ENCODE measurements at places on chromosomes 7 and 10.

GRCh38 chr7:126211875-126212274 lies 1040.9 kb downstream of the GRM8 start:
- no peak for DNase-seq

DNA sequence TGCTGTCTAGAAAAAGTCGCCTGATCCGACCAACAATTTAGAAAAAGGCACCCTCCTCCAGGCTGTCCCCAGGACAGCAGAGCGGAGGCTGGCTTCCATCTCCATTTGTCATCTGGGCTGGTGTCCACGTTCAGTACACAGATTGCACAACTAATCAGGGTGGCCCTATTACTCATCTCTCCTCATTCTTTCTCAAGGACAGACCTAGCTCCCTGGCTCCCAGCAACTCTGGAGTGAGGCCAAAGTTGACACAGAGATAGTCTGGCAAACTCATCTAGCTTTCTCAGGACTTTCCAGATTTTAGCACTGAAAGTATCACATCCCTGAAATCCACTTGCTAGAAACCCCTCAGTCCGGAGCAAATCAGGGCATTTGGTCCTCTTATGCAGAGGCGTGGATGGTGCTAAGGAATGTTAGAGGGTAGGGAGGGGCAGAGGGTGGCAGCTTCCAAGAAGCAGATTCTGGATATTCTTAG lies 75.1 kb downstream of the DNAH11 start:
- DNase-seq: no peak

- no peak for DNase-seq
These were observed 41.6 kb upstream of the FHIP2A start for GRCh38 chr10:114779803-114780576.

- DNase-seq: no peak
These were observed 3.4 kb upstream of the IL6 start for GRCh38 chr7:22723637-22724036.

DNA sequence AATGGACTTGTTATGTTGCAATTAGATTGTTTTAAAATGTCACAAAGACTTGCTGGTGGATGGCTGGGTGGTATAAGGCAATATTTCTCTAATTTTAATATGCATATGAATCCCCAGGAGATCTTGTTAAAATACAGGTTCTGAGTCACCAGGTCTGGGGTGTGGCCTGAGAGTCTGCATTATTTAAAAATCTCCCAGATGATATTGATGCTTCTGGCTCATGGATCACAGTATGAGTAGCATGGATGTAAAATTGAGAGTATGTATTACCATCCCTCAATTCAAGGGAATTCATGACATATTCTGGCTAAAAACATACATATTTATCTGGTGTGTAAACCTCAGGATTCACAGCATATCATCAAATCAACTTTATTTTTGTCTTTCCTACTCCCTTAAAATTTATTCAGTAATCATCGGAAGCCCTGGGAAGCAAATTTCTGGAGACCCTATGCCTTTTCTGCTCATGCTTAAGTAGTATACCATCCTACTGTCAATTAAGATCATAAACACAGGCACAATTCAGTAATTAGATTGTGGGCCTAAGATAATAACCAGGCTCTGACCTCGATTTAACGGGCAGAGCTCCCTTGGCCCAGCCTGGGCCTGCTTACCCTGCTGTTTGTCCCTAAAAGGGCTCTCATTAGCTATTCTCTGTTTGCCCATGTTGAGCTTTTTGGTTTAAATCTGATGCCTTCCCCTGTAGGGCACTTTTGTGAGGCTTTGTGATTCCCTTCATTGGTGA lies 29.6 kb upstream of the ICA1 start:
- DNase-seq: no peak

GRCh38 chr10:98920807-98921206 lies 314.8 kb downstream of the HPSE2 start:
- no peak for DNase-seq

GRCh38 chr7:21429786-21430574 lies 2.1 kb downstream of the SP4 start:
- DNase-seq: no peak

DNA sequence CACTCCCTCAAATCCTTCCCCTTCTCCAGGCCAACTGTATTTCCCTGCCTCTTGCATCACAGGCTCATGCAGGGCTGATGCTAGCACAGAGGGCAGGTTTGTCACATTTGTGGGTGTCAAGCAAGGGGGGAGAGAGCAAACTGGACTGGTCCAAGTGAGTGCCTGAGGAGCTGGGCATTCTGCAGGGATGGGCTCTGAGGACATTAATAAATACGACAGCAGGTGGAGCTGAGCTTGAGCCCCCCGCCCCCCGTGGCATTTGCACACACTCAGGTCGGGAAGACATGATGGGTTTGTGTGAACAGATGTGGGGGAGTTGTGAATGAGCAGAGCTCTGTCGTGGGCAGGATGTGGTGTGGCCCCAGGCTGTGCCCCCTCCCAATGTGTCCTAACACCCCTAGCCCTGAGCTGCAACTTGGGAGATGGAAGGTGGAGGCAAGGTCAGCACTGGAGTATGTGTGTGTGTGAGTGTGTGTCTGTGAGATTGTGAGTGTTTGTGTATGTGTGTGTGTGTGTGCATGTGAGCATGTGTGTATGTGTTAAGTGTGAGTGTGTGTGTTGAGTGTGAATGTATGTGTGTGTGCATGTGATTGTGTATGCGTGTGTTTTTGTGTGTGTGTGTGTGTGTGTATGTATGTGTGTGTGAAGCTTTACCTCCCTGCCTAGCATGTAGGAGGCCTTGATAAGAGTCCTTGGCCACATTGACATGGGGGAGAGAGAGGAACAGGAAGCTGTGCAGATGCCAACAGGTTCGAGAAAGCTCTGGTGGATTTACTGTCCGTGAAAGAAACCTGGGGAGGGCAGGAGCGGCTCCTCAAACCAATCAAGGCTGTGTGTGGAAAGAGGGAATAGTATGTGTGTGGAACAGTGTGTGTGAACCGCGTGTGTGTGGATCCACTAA lies 9.1 kb downstream of the RASSF4 start:
- DNase-seq: peak; percentile 64

DNA sequence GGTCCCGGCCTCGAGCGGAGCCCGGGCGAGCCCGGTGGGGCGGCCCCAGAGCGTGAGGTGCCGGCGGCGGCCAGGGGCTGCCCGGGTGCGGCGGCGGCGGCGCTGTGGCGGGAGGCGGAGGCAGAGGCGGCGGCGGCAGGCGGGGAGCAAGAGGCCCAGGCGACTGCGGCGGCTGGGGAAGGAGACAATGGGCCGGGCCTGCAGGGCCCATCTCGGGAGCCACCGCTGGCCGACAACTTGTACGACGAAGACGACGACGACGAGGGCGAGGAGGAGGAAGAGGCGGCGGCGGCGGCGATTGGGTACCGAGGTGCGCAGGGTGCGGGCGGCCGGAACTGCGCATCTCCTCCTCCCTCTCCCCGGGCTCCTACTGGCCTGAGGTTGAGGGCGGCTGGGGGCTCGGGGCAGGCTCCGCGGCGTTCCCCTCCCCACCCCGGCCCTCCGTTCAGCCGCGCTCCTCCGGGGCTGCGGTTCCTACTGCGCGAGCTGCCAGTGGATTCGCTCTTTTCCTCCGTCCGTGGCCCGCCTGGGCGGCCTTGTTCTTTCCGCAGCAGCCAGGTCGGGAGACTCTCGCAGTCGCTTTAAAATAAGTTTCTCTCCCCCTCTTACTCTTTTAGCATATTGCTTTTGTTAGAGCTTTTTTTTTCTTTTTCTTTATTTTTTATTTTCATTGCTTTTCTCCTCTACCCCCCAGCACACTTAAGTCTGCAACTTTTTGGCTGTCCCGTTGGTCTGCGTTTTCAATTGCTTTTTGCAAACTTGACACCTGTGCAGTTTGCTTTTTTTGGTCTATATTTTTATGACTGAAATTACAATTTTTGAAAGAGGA lies 600 bp downstream of the SIRT1 start:
- peak; percentile 59 for DNase-seq

- DNase-seq: no peak
These were observed 670.1 kb upstream of the POM121L12 start for GRCh38 chr7:52365349-52365748.

DNA sequence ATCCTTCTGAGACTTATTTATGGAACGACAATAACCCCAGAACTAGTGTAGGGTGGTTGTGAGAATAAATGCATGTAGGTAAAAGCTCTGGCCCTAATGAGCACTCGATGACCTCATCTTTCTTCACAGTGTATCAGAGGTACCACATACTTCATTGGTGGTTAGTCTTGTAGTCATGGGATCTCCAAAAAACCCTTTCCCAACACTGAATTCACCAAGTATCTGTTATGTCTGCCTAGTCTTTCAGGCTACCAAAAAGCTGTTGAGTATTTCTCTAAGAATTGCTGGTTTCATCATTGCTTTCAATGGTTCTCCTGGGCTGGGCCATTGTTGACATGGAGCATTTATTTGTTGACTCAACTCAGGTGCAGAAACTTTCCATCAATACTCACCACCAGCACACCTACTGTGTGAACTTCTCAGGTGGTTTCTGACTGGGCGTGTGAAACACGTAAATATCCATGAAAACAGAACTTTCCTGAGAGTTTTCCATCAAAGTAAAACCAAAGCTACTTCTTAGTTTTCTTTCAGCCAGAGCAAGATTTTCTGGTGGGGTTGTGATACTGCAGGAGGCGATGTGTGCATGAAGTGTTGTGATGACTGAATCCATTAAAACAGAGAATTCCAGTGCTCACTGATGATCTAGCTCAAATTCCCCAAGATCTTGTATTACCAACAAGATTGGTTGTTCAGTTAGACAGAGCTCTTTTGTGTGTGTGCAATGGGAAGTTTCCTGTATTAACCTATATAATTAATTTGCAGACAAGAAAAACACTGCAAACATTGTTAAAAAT lies 51.4 kb upstream of the SLC35B4 start:
- DNase-seq: no peak

DNA sequence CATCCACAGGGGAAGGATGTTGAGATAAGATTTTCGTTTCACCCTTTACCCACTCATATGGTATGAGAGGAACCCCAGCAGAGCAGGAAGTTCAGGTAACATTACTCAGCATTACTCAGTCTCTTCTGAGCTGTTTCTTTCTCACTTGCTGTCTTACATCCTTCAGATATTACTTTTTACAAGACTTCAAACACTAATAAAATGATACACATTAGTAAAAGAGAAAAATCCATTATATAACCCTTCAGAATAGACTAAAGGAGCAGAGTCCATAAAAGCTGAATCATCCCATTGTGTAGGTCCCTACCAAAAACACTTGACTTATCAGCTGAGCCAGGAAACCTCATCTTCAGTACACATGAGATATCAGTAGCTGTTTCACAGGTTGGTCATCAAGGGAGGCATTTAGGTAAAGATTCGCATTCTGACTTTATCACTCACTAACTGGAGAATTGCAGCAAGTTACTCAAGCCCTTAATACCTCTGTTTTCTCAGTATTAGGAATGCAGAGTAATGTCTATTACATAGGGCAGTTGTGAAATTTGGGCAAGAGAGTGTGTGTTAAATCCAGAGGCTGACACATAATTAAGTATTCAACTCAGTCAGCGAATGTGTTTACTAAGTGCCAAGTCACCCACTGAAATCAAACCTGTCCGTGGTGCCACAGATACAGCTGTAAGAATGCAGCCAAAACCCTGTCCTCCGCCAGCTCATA lies 44.7 kb downstream of the KLF6 start:
- DNase-seq: peak; percentile 24

DNA sequence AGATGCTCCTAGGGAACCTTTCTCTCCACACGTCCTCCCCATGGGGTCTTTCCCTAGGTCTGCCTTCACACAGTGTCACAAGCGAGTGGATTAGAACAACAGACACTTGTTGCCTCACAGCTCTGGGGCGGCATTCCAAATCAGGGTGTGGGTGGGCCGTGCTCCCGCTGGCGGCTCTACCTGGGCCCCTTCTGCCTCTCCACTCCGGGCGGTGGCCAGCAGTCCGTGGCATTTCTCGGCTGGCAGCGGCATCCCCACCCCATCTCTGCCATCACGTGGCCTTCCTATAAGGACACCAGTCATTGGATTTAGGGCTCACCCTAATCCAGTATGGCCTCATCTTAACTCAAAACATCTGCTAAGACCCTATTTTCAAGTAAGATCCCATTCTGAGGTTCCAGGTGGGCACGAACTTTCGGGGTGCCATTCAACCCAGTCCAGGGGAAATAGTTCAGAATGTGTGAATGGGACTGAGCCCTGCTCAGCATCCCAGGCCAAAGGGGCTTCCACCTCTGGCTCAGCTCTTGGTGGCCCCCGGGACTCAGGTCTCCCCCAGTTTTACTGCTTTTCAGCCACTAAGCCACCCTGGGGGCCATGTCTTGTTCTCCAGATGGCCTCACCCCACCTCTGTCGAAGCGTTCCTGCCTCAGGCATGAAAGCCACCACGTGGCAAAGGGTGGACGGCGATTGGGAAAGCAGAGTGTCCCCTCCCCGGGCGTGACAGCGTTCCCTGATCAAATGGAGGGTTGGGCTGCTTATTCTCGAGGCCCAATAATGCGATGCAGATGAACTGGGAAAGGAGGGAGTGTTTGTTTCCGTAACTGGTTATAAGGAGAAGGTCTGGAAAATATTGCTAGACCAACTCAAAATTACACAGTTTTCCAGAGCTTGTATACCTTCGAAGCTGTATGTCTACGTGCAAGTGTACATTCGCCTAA lies 350.0 kb downstream of the GLRX3 start:
- no peak for DNase-seq

DNA sequence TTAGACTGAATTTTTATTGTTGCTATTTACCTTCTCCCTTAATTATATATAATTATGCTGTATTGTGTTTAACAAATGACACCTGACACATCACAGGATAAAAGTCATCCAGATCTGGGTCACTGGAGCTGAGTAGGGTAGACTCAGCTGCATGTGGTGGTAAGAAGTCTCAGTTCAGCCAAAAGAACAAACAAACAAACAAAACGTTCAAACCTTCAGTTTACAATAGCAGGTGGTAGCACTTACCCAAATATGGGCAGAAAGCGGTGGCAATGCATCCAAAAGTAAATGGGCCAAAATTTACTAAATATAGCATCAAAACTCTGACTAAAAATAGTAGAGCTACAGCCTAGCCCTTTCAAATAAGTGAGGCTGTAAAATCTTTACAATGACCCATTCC lies 42.2 kb downstream of the ZWINT start:
- DNase-seq: no peak

DNA sequence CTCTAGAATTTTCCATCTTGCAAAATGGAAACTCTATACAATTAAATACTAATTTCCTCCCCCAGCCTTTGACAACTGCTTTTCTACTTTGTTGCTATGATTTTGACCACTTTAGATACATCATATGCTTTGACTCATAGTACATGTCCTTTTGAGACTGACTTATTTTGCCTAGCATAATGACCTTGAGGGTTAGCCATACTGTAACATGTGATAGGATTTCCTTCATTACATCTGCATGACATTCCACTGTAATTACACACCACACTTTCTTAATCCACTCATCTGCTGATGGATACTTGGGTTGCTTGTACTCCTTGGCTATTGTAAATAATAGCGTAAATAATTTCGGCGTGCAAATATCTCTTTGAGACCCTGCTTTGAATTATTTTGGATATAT lies 127.7 kb downstream of the JAZF1 start:
- no peak for DNase-seq

Measured in AML-193 (cell line).